Mesendoderm (in vitro differentiated cells): ENCODE measurements at places on chromosomes 11 and 22.

GRCh38 chr11:19984048-19984742 is 176.1 kb downstream of the DBX1 start:
- no peak for DNase-seq

DNA sequence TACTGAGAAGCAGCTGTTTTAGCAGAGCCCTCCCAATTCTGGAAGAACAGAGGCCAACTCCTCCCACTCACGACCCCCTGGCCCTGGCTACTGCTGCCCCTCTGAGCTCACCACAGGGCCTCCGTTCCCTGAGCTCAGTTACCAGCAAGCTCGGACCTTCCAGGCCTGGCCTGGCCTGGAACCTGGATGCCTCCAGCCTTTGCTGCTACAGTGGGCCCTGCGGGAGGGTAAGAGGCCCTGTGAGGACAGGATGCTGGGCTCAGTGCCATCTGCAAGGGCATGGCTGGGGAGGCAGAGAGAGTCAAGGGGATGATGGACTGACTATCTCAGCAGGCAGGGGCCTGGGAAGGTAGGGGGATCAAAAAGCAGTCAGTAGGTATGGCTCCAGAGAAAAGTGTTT is 209.9 kb upstream of the NCAM1 start:
- no peak for DNase-seq

DNA sequence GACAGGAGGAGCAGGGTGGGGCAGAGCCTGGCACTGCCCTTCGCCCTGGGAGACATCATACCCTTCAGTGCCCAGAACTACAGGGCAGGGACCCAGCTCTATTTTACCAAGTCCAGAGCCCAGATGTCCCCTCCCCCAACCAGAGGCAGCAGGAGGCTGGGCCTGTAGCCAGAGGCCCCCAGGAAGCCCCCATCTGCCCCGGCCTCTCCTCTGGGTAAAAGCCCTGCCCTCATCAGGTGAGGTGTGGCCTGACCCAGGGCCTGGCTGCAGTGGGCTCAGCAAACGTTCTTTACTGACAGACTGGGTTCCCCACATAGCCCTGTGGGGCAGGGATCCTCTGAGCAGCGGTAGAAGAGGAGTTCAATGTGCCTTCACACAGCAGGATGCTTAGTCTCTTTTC is 51.8 kb upstream of the SLC22A12 start:
- no peak for DNase-seq

DNA sequence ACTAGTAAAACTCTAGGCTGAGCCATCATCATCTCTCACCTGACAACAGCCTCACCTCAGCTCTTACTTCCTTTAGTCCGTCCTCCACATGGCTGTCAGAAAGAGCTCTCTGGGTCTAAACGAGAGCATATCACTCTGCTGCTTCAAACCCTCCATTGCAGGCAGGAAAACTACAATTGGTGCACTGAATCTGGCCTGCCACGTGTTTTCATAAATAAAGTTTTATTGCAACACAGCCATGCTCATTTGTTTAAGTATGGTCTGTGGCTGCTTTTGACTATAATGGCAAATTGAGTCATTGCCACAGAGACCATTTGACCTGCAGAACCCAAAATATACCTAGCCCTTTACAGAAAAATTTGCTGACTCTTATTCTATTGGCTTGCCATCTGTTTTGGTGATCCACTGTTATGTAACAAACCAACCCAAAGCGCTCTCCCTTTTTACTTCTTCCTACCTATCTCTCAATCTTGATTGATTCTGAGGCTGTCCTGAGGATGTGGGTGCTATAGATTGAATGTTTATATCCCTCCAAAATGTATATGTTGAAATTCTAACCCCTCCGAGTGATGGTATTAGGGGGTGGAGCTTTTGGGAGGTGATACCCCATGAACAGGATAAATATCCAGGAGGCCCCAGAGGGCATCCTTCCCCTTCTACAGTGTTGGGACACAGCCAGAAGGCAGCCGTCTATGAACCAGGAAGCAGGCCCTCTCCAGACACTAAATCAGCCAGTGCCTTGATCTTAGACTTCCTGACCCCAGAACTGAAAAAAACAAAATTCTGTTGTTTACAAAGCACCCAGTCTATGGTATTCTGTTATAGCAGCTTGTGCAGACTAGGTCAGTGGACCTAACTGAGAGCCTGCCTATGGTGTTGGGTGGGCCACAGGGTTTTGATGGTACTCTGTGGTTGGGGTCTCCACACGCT is 99.9 kb downstream of the PIWIL4 start:
- DNase-seq, result no peak

- DNase-seq, result peak; percentile 95
Measured at GRCh38 chr11:121508449-121508848, 55.7 kb upstream of the SORL1-AS1 start.

DNA sequence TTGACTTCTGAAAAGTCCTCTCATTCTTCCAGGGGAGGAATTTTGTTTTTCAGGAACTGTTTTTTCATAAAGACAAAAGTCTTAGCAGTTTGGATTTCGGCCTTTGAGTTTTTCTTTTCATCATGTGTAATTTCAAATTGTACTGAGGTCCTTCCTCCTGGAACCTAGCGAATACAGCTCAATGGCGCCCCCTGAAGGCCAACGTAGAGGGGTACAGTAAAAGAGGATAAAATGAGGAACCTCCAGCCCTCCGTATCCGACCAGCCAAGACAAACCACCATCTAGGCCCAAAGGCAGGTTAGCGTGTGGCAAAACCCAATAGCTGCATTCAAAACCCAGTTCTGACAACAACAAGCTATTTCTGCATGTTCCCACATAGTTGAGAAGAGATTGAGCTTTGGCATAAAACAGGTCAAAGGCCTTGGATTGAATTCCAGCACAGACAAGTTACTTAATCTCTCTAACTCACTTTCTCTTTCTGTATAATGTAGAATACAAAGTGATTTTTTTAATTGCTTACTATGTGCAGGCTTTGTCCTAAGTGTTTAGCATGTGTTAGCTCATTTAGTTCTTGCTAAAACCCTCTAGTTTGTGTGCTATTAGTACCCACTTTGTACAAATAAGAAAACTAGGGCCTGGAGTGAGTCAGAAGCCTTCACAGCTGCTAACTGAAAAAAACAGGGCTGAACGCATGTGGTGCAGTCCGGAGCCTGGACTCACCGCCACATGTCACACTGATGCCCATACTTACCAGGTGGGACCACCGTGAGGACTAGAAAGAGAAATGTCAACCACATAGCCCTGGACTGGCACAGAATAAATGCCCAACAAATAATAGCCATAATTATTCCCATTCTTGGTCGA is 43.2 kb upstream of the ETS1 start:
- peak; percentile 82 for DNase-seq

- DNase-seq, result no peak
Measured at GRCh38 chr11:61126256-61126655, 24.0 kb downstream of the CD5 start.

- DNase-seq, result no peak
Measured at GRCh38 chr11:96481771-96482170, 92.0 kb downstream of the JRKL start.

- peak; percentile 23 for DNase-seq
Measured at GRCh38 chr11:58924230-58924629, 15.1 kb upstream of the GLYATL1 start.

DNA sequence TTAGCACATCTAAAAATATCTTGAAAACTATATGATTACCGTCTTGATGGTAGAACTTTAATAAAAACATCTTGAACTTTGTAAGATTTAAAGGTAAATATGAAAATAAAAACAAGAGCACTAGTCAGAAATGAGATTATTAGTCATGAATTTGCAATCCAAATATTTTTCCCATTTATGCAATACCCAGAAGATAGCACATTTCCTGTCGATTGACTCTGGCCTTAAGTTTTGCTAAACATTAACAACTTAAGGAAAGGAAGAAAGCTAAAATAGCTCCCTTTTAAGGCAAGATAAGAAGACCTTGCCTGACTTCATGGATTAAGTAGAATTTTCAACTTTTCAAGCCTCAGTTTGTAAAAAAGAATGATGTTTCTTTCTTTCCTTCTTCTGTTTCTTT is 1374.7 kb upstream of the RAG2 start:
- no peak for DNase-seq

DNA sequence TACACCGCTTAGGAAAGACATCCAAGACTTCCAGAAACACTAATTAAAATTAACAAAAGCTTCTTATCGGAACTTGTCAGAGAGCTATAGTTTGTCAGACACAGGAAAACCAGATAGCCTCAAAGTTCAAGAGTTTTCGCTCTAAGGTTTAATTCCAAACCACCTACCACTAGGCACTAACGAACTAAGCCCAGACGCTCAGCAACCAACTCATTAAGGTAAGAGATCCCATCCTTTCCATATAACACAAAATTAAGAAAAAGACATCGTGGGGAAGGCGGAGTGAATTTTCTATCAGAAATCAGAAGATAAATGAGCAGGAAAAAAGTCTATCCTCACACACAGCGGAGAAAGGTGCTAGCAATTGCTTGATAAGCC is 382 bp downstream of the IMMP1L start:
- no peak for DNase-seq

- DNase-seq, result no peak
Measured at GRCh38 chr11:2792381-2793250, 92.8 kb upstream of the KCNQ1OT1 start.

- peak; percentile 4 for DNase-seq
Measured at GRCh38 chr11:48170241-48171233, 46.1 kb upstream of the OR4B1 start.

DNA sequence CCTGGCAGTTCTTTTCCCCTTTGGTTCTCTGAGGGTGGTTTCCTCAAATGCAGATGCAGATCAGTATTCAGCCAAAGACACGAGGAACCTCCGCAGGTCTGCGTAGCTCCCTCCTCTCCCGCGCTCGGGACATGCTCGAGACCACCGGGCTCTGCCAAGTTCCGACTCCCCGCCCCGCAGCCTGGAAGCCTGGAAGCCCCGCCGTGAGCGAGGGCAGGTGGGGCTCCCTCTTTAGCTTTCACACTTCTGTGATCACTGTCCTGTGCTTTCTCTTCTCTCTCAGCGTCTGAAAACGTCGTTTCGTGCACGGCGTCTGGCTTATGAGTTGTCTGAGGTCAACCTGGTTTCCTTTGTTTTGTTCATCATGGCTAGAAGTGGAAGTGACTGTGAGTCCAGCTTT is 26.6 kb downstream of the ZBED4 start:
- peak; percentile 11 for DNase-seq

- no peak for DNase-seq
Measured at GRCh38 chr11:11252403-11252802, 100.6 kb downstream of the CSNK2A3 start.

DNA sequence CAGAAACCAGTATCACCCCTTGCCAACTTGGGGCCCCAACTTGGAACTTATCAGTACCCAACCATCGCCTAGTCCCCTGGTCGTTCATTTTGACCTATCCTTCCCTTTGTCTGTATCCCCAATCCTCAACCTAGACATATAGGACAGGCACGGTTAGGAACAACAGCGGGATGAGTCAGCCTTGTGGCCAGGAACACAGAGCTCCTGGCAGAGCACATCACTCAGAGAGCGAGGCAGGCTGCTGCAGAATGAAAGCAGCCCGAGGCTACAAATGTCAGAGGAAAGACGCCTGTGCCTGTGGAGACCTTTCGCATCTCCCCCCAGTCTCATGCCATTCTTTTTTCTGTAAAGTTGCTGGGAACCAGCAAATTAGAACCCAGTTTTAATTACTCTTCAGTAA is 14.6 kb downstream of the DKK3 start:
- peak; percentile 95 for DNase-seq

GRCh38 chr22:46010951-46011626 is 34.1 kb upstream of the WNT7B start:
- DNase-seq, result no peak

- DNase-seq, result no peak
Measured at GRCh38 chr11:7964873-7965272, 374 bp downstream of the NLRP10 start.

- no peak for DNase-seq
Measured at GRCh38 chr11:69388661-69389060, 92.8 kb upstream of the LINC01488 start.

- DNase-seq, result peak; percentile 58
Measured at GRCh38 chr11:47918882-47919495, 61.4 kb upstream of the PTPRJ start.

DNA sequence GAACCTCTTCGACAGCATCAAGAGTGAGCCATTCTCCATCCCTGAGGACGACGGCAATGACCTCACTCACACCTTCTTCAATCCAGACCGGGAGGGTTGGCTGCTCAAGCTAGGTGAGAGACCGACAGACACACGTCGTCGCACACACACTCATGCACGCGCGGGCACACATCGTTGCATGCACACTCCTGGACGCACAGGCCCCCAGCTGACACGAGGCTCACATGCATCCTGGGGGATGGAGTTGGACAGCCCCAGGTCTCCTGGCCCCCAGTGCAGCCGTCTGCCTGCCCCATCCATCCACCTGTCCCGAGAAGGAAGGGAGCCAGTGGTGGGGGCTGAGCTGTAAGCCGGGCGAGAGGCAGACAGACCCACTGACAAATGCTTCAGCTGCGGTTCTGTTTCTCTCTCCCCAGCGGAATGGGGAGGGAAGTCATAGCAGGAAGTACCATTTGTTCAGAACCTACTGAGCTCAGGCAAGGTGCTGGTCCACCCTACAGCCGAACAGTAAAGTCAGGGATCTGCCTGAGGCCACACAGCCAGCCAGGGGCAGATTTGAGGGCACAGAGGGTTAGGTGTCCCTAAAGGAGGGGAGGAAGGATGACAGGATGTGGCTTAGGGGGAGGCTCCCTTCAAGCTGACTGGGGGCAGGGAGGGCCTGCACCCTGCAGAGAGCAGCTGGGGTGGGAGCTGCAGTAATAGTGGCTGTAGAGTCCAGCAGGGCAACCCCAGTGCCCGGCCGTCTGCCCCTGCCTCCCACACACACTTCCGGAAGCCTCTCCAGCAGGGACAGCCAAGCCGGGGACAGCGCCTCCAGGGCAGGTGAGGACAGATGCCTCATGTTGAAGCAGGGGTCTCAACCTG is 27.1 kb downstream of the CYTH4 start:
- DNase-seq, result no peak

DNA sequence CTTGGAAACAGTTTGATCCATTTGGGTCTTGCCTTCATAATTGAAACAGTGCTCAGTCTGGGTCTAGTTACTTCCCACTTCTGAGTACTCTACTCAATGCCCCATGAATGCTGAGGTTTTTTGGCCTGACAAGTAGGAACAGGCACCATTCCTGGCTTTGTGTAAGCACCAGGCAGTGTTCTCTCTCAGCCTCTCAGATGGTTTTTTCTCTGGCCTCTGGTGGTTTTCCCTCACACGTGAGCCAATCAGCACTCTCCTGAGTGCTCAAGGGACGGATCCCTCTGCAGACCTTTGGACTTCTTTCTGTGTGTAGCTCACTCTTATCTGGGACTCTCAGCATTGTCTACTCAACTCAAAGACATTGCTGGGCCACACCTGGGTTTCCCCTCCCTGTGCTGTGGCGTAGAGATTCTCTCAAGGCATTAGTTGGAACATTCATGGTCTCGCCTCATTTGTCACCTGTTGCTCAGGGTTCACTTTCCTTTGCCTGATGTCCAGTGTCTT is 21.3 kb downstream of the SIK2 start:
- DNase-seq, result no peak
